Activated CD4-positive, alpha-beta T cell treated with anti-CD3 and anti-CD28 coated beads for 48 hours (primary cell): ENCODE measurements at places on chromosomes 1 and 21.

DNA sequence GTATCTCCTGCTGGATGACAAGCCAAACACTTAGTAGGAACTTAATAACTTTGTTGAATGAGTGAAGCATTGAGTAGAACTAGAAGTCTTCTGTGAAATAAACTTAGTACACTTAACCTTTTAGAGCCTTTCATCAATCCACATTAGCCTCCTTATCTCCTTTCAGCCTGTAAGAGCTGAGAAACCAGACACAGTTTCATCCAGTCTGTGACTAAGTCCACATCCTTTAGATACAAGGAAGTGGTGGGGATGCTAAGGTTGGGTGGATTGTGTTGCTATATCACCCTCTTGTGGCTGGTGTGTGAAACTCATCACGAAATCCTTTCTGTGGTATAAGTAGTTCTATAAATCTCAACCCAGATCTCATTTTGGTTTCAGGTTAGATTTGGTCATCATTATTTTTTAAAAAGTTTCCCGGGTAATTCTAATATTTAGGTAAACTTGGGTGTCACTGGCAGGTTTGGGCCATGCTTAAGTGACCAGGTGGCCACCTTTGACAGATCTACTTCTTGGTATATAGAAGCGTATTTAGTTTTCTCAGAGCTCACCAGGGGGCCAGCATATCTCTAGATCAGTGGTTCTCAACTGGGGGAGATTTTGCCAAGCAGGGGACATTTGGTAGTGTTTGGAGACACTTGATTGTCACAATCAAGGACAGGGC is 27.8 kb upstream of the CD84 start:
- DNase-seq, result peak; percentile 67

GRCh38 chr1:29828526-29829447 is 592.5 kb downstream of the PTPRU start:
- DNase-seq, result no peak

DNA sequence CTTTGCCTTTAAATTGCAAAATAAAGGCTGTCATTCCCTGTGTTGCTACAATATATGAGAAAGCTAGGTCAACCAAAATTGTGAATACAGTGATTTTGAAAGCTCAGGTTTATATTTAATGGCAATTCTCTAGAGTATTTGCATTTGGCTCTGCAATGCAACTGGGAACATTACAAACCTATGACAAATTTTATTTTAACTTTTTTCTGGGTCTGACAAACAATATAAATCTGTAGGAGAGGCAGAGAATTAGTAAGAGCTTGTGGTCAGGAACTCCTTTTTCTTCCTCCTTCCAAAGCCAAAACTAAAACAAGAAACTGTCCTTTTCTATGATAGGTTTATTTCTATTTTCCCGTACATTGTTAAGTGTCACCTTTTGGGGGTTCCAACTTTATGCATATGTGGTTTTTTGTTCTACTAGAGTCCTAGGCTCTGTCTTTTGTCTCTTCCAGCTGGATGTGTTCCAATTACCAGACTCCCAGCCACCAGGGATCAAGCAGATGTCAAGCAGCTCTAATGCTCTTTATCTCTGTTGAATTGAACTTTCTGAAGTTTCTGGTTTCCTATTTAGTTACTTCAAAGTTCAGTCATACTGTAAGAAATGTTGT is 106.9 kb downstream of the ASH1L start:
- DNase-seq, result no peak

DNA sequence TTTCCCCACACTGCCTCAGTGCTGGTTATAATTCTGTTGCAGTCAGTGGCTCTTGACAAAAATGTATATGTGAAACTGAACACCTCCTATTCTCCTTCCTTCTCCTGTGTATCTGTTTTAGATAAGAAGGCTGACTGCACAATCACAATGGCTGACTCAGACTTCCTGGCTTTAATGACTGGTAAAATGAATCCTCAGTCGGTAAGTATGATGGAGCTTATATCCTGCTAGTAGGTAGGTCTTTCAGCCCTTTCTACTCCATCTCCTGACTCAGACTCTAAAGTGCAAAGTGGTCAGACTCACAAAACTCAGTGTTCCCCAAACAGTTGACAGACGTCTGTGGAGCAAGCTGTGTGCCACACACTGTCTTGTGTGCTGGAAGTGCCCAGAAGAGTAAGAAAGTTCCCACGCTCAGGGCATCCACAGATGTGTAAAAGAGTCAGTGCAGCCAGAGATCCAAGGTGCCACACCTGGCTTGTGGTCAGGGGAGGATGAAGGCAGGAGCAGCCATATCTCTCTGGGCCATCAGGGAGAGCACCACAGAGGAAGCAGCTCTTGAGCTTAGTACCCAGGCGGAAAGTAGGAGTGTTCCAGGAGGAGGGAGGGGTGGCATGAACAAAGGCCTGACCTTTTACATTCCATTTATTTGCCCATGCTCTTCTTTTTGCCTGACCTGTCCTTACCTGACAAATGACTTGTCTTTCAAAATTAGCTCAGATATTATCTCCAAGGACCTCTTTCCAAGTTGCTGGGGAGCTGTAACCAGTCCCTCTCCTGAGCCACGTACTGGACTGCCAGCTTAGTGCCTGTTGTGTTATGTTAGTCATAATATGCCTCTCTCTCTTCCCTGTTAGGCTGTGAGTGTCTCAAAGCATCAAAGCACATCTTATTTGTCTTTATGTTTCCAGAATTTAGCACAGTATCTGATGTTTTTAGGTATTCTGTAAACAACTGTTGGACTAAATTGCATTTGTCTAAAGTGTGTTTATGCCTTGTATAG is 14.0 kb upstream of the PODN start:
- DNase-seq, result peak; percentile 15

DNA sequence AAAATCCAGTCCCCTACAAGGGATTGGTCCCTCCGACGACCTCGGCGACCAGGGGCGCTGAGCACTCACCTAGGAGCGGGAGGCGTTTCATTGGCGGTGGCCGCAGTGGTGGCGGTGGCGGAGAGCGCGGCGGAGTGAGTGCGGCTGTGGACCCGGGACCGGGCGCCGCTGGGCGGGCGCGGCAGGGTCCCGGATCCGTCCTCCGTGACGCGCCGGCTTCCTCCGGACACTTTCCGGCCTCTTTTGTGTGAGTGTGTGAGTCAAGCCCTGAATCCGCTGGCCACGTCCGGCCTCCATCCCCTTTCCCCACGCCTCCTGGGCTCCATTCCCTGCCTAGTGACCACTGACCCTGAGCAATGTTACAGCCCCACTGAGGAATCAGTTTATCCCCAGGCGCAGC is at the start of gene ADGRL4:
ADGRL4 (minus strand) TSS at position 167 of the 400 bp plus-strand sequence; CDS start at position 91, 76 bp downstream.
- no peak for DNase-seq

GRCh38 chr21:38277501-38278131 is 20.8 kb downstream of the KCNJ15 start:
- DNase-seq, result peak; percentile 40

DNA sequence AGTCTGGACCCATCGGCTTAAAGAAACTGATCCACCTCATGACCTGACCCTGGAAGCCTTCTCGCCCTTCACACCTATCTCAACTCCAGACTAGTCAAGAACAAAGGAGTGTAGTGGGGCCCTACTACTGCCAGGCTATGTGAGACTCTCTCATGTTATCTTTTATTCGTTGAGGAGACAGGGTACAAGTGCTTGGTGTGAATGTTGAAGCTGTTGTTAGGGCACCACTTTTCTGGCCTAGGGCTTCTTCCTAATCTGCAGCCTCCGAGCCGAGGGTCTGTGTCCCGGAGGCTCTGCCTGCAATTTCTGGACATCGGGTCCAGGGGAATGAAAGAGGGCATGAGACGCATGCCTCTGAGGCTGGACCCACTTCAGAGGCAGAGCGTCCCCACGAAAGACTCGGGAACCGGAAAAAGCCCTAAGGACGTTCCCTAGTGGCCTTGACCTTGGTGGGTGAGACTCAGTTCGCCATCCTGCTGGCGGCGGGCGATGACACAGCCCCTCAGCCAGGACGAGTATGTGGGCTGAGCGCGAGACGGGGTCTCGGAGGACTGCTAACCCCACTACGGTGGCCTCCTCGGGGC is 671 bp downstream of the DNAJC11 start:
- DNase-seq, result peak; percentile 12

- DNase-seq, result no peak
Measured at GRCh38 chr1:96746440-96747420, 25.1 kb downstream of the PTBP2 start.

GRCh38 chr1:61152469-61153105 is 70.2 kb downstream of the NFIA start:
- DNase-seq, result no peak

DNA sequence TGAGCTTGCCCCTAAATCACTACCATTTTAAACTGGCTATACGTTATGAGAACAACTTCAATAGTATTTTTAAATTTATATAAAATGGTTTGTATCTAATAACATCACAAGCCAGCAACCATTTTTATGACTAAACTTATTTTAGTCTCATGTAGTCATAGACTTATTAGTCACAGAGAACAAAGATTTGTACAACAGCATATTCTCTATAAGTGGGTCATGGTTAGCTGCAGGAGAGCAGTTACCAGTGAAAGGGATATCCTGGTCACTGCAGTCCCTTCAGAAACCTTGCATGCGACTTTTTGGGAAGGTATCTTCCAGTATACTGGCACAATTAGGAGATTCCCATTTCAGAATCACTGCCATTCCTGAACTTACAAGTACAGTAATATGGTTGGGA is 90.0 kb downstream of the HFM1 start:
- DNase-seq, result no peak

DNA sequence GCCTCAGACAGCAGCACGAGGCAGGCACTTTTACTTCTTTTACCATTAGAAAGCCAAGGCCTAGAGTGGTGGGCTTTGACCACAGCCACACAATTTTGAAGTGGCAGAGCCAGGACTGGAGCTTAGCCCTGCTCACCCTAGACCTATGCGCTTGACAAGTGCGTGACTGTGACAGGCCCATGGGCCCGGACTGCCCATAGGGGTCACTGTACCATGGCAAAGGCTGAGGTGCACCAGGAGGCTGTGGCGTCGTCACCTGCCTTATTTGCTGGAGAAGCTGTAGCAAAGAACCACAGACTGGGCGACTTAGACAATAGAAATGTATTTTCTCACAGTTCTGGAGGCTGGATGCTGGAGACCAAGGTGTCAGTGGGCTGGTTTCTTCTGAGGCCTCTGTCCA is 2.6 kb upstream of the TMEM82 start:
- DNase-seq, result no peak

- DNase-seq, result peak; percentile 90
Measured at GRCh38 chr21:46324390-46325072, 575 bp downstream of the PCNT start.

GRCh38 chr1:59229138-59229537 is 67.8 kb upstream of the FGGY start:
- no peak for DNase-seq

GRCh38 chr1:48967318-48967717 is 190.6 kb upstream of the BEND5 start:
- no peak for DNase-seq

DNA sequence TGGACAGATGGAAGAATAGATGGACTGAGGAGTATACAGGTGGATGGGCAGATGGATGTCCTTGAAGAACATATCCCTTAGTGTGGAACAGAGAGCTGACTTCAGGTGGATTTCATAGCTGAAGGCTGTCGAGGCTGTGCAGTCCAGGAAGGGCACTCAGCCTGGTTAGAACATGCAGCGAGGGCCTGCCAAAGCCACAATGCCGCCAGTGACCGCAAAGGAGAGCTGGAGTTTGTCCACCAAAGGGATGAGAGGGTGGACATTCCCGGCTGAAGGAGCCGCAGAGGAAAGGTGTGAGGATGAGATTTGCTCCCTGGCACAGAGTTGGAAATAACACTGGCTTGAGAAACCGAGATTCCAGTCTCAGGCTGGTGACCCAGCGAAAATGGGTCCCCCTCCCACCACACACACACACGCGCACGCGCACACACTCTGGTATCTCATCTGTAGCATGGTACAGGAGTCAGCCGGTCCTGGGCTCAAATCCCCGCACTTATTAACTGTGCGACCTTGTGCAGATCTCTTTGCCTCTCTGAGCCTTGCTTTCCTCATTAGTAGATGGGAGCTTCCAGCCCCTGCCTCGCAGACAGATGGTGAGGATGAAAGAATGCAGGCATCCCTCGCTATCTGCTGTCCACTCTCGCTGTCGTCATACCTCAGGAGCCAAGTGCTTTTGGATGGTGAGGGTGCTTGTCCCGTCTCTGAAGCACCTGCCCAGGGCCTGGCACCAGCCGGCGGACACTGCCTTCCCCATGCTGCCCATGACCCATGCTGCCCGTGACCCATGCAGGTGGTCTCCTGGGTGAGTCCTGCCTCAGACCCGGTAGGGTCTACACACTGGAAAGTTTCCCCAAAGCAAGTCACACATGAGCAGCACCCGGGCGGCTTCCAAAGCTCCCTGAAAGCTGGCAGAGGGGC is 26.8 kb upstream of the EFHD2 start:
- no peak for DNase-seq

GRCh38 chr21:33314111-33314510 is 10.7 kb upstream of the IFNAR1 start:
- no peak for DNase-seq

DNA sequence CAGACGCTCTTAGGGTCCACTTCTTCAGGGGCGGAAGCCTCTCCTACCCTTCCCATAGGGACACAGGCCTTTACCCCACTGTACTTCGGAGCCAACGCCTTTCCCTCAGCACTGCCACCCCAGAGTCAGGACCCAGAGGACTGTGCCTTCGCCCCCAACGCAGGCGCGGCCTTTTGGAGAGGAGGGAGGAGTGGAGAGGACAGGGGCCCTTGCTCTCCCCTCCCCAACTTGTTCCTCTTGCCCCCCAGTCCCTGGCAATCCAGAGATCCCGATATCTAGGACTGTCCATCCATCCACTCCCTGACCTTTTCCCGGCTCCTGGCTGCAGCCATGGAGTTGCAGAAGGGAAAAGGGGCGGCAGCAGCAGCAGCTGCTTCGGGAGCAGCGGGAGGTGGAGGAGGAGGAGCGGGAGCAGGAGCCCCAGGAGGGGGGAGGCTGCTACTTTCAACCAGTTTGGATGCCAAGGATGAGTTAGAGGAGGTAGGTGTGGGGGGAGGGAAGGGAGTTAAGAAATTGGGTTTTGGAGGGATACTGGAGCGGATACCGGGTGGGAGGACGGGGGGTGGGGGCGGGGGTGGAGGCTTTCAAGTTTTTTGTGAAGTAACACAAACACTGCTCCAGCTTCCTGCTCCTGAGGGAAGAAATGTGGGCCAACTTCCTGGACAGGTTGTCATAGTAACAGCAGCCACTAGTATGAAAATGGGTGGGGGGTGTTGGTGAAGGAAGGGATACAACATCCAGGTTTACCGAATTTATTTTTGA is 636 bp downstream of the INTS3 start:
- peak; percentile 49 for DNase-seq

- no peak for DNase-seq
Measured at GRCh38 chr1:27567146-27567526, 36.8 kb downstream of the AHDC1 start.

GRCh38 chr1:109847251-109847650 is 63.4 kb upstream of the CSF1 start:
- no peak for DNase-seq

- DNase-seq, result no peak
Measured at GRCh38 chr21:38905752-38906151, 100.0 kb downstream of the ETS2 start.
